ENCODE measurements at places on chromosomes 3 and 15.

DNA sequence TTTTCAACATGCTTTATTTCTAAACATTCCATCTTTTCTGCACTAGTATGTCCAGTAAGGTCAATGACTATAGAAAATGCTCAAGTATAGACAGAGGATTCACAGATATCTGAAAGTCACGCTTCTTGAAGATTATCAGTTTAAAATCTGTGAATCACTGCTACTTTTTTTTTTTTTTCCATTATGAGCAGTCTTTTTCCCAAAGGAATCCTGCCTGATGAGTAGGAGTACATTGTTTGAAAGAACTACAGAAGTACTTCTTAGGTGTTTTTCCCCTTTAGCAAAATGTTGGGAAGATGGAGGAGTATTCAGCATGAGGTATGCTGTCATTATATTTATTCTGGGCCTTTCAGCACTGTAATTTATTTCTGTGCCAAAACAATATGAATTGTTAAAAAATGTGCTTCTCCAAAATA is 266.2 kb downstream of the NLGN1 start:
- no peak for DNase-seq

- DNase-seq: no peak
Observed at GRCh38 chr3:18758047-18758704, 333.0 kb upstream of the SATB1 start.

DNA sequence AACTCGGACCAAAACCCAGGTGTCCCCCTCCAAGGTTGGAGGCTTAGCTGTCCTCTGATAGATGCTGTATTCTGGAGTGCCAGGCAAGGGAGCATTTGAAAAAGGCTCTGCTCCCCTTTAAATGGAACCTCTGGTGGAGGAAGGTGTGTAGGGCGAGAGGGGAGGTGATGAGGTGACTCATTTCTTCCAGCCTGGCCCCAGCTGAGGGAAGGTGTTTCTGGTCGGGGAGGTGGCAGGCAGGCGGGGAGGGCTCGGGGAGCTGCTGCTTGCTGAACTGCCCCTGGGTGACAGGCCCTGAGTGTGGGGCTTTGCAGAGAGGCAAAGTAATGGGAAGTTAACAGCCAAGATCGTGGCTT is 18.8 kb downstream of the PSTPIP1 start:
- DNase-seq: no peak

DNA sequence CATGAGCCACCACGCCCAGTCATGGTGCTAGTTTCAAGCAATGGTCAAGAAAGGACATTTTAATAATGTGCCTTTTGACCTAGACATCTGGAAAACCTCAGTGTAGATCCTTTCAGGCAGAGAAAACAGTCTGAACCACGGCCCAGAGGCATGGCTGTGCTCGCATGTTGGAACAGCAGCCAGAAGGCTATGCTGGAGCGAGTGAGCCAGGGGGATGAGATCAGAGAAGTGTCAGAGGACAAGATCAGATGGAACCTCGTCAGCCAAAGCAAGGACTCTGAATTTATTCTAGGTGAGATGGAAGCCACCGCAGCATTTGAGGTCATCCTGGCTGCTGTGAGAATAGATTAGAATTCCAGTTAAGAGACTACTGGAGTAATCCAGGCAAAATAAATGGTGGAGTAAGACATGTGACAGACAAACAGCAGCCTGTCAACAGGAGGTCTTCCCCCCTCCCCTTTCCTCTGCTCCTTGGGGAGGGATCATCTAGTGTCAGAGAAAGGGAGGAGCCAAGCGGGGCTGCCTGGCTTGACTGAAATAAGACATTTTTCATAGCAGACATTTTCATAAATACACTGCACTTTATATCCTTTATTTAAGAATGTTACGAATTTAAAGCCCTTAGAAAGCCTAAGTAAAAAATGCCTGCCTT is 40.4 kb upstream of the ACKR4 start:
- no peak for DNase-seq

DNA sequence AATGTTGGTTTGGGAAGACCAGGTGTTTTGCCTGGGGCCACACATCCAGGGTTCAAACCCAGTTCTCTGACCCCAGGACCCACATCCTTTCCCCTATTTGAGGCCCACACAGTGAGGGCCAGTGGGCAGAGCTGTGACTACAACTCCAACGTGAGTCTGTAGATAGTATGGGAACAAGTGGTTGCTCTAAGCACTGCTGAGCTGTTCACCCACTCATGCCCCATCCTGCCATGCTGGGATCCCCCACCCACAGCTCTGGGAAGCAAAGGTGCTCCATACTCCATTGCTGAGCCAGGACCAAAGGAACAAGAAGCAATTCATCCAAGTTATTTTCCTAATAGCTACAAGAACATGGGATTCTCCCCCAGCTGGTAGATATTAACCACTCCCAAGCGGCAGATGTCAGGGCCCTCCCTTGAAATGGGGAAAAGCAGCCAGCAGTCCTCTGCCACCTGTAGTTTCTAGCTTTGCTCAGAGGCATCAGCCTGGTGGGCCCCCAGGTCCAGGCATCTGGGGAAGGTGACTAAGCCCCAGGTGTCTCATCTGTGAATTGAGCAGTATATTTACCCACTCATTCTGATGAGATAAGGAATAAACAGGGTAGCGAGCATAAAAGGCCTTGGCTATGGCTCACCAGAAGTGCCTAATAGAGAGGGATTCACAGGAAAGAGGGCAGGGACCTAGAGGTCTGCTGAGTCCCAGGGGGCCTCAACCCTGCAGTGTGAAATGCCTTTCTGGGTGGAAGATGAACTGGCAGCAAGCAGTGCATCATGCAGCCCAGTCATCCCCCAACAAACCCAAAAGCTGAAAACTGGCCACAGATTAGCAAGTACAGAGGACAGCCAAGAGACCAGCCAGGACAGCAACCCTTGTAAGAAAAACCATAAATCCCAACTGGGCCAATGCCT is 33.4 kb downstream of the POC1A start:
- DNase-seq: no peak

GRCh38 chr3:186532598-186533072 is 11.5 kb downstream of the CRYGS start:
- DNase-seq: no peak

GRCh38 chr3:9222956-9223639 is 26.3 kb downstream of the SRGAP3 start:
- DNase-seq: no peak

DNA sequence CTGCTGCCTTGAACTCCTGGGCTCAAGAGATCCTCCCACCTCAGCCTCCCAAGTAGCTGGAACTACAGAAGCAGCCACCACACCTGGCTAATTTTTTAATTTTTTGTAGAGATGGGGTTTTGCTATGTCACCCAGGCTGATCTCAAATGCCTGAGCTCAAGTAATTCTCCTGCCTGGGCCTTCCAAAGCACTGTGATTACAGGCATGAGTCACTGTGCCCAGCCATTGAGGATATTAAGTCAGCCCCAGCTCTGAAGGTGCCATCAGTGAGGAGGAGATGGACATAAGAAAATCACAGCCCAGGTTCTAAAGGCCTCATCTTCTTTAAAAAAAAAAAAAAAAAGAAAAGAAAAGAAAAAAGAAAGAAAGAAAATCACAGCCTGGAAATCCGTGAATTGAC is 26.6 kb upstream of the PSTPIP1 start:
- DNase-seq: no peak
